Hepatocyte (in vitro differentiated cells): ENCODE measurements at places on chromosomes 5 and 9.
A peak's percentile ranks its signal among the peaks of the same experiment; 100 is the strongest.

DNA sequence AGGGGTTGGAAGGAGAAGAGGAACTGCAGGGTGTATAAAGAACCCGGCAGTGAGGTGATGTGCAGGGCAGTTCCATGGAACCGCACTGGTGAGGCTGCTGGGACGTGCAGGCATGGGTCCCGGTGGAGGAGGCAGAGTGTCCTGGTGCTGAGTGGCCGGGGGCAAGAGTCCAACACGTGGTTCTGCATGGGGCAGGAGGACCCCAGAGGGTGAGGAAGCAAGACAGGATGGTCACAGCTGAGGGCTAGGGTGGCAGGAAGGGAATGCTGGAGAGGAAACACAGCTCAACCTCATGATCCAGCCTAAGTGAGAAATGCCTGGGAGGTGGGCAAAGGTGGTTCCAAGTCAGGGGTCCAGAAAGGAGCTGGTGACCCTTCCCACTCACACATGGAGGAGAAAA lies 87.2 kb downstream of the S1PR3 start:
- no peak for DNase-seq

- DNase-seq: no peak
These were observed 456.5 kb upstream of the CDH9 start for GRCh38 chr5:27494887-27495286.

GRCh38 chr9:76687861-76688391 lies 76.3 kb upstream of the PCA3 start:
- DNase-seq: peak; percentile 30

- DNase-seq: no peak
These were observed 769.3 kb downstream of the TLR4 start for GRCh38 chr9:118473521-118473920.

GRCh38 chr5:23014825-23015224 lies 161.7 kb upstream of the CDH12 start:
- no peak for DNase-seq

DNA sequence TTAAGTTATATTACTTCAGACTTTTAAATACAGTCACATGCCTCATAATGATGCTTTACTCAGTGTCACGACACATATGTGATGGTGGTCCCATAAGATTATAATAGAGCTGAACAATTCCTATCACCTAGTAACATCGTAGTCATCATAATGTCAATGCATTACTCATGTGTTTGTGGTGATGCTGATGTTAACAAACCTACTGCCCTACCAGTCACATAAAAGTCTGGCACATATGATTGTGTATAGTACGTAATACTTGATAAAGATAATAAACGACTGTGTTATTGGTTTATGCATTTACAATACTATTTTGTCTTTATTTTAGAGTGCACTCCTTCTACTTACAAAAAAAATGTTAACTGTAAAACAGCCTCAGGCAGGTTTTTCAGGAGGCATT lies 103.7 kb downstream of the PAM start:
- no peak for DNase-seq
